Omental fat pad (tissue), 4 donors: ENCODE measurements at places on chromosomes 7 and 10.

DNA sequence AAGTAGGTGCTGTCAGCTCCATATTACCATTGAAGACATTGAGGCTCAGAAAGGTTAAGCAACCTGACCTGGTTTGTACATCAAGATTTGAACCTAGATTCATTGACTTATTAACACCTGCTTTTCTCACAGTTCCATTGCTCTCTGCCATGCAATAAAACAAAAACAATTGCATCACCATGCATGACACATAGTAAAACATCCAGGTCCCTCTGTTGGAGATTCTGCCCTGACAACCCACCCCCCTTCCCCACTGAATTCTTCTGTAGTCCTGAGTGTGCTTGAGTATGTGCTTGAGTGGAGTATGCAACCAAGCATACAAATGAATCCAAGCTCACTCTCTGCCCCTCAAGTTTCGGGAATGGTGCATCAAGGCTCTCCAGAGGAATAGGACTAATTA is 6.0 kb upstream of the LMBR1 start:
- DNase-seq, result no peak

- no peak for DNase-seq
These were observed 70.9 kb downstream of the MBL2 start for GRCh38 chr10:52701647-52702046.

DNA sequence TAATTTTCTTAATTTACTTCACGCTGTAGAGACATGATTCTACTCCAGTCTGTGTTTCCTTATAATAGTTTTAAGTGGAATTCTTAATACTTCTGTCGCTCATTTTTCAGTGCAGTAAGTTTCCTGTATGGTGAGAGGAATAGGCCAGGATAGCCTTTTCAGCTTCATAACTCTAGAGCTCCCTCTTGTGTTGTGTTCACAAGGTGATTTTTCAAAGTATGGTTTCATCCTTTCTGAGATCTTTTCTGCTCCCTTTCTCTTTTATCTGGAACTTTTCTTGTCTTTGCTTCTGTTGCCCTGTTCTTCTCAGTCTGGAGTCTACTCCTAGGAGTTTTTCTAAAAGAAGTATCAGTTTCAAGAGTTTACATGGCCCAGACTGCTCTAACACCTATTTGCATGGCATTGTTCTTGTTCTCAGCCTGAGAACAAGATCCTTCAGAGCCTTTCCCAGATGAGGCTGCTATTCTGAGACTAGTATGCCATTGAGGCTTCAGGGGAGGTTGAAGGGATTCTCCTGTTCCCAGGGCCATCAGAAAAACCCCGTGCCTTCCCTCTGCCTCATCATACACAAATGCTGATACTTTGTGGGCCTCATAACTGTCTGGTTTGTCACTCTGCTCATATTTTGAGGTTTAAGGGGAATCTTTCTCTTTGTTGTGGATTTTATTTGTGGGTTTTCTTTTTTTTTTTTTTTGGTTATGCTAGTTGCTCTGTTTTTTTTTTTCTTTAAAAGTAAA is 21.8 kb downstream of the NET1 start:
- no peak for DNase-seq

- no peak for DNase-seq
These were observed 178.7 kb downstream of the DNAJB6 start for GRCh38 chr7:157515342-157516041.

GRCh38 chr10:45280113-45280760 is 35.2 kb downstream of the OR13A1 start:
- DNase-seq, result no peak
